RWPE2 (cell line): ENCODE measurements at places on chromosomes 7 and 10.

- no peak for DNase-seq
These were observed 166.9 kb downstream of the SNX10 start for GRCh38 chr7:26458466-26459145.

DNA sequence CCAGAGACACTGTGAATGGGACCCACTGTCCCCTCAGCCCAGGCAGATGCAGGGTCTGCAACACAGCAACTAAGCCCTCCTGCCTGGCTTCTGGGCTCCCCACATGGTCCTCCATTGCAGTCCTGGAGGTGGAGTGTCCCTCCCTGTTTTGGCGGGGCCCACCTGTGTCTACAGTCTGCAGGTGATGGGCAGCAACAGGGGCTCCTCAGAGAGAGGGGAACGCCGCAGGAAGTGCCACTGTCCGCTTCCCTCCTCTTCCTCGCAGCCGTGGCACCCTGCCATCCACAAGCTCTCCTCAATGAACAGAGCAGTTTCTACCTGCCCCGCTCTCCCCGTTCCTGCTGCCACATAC is 9.3 kb downstream of the CAMK2G start:
- no peak for DNase-seq

DNA sequence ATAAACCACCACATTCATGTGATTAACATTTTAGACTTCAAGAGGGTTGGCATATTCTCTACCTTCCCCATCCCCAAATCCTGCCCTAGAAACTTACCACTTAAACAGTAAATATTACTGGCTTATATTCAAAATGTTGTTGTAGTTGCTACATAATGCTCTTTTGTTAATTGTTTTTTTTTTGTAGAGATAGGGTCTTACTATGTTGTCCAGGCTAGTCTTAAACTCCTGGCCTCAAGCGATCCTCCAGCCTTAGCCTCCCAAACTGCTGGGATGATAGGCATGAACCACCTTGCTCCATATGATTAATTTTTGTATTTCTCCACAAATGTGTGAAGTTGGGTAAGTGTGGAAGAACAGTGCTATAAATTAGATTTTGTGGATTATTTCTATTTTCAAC is 6.5 kb downstream of the PDK4 start:
- no peak for DNase-seq

- no peak for DNase-seq
These were observed 138.9 kb downstream of the TNS3 start for GRCh38 chr7:47443049-47443448.

DNA sequence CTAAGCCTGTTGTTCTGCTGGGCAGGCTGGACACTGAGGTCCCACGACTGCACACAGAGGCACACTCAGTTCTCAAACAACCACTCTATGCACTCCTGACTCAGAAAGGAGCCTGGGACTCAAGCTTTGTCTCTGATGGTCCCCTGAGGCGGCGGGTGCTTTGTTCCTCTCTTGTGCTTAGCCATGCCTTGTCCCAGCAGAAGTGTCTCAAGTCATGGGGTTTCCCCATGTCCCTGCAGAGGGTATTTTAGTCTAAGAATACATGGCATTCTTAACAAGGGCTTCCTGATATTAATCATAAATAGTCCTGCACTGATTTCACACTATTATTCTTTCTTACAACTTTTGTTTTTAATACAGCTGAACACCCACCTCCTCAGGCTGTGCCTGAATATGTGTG is 72.5 kb downstream of the CXCL12 start:
- DNase-seq: no peak

DNA sequence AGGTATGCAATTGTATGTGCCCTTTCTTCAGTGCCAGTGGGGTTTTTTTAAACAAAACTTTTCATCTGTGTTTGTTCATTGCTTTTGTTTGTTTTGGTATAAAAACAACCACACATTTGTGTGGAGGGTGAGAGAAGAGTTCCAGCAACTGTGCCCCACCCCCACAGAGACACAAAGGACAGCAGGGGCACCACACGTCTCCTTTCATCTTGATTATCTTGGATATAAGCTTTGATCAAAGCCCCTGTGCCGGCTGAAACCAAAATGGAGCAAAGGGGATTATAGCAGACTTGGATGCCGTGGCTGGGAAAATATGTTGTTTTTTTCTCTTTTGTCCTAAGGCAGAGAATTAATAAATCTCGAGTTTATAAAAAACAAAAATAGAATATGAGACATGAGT is 111.8 kb upstream of the RSU1 start:
- no peak for DNase-seq

DNA sequence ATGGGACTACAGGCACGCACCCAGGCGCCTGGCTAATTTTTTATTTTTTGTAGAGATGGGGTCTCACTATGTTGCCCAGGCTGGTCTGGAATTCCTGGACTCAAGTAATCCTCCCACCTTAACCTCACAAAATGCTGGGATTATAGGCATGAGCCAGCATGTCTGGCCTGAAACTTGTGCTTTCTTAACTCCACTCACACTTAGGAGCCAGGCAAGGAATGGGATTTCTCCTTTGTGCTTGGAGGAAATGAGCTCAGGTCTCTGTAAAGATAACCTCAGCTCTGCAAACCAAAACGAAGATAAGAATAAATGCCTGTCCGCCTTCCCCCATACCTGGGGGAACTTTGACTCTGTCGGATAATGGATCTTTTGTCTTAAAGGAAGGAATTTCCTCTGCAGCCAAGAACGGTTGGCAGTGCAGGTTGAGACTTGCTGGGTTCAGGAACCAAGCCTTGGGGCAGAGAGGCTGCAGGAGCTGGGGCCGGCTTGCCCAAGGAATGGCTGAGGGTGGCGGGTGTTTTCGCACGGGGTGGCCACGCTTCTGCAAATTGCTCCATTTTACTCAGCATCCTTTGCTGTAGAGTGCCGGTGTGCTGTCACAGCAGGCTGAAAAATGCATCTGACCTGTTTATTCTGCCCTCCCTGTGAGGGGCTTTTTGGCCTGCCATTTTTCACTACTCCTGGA is 174.2 kb downstream of the KIAA1217 start:
- peak; percentile 92 for DNase-seq

DNA sequence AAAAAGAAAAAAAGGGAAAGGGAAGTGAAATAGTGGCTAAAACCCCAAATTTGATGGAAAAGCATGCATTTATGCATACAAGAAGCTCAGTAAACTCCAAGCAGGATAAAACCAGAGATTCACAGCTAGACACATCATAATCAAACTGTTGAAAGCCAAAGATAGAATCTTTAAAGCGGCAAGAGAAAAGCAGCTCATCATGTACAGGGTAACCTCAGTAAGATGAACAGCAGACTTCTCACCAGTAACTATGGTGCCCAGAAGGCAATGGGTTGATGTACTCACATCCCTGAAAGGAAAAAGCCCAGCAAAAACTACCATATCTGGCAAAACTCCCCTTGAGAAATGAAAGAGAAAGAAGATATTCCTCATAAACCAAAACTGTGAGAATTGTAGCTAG is 60.4 kb downstream of the TPST1 start:
- DNase-seq: no peak

DNA sequence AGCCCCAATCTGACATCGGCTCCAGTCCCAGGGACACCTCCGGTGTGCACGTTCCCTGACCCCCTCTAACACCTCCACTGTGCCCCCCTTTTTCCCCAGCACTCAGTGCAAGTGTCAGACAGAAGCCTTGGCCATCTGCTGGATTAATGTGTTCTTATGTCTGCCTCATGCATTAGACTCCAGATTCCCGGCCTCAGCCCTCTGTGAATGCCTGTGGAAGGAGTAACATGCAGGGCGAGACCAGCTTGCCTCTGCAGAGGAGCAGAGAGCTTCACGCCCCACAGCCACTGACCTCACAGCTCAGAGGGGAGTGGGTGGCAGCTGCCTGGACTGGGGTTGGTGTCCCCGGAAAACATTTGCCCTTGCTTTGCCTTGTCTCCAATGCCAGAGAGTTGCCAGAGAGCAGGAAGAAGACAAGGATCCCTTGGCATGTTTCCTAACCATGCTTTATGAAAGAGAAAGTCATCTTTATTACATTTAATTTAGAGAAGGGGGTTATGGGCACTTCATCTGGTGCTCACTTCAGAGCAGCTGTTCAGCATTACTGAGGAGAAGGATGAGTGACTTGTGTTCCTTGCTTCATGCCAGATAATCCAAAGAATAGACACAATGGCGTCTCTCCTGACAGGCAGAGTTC is 91.6 kb upstream of the CXCL12 start:
- no peak for DNase-seq

DNA sequence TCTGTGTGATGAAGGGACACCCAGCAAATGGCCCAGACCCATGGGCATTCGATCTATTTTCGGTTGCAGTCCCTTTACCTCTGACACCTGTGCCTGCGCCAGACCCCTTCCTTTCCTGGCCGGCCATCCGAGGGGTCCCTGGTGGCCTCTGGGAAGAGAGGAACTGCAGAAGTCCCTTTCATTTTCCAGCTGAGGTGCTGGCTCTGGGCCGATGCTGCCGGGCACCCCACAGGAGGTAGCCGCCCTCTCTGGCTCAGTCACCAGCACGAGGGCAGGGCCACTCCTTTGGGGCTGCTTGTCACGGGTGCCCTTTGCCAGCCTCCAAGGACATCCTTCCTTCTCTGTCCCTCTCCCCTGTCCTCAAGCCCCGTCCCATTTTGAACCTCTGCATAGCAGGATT is 4.2 kb upstream of the ELN start:
- no peak for DNase-seq

DNA sequence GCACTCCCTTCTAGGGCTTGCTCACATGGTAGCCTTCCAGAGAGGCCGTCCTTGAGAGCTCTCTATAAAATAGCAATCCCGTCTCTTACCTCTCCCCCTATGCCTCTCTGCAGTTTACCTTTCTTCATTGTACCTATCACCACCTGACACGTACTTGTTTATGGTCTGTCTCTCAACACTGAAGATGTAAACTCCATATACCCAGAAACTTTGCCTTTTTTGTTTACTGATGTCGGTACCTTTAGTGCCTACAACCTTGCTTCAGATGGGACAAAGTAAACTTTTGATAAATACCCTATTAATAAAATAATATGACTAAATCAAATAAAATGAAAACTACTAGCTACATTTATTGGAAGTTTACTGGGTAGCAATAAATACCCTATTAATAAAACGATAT is 220.6 kb downstream of the GPAM start:
- DNase-seq: no peak

- DNase-seq: no peak
These were observed 595.7 kb downstream of the CCSER2 start for GRCh38 chr10:84924131-84924530.

DNA sequence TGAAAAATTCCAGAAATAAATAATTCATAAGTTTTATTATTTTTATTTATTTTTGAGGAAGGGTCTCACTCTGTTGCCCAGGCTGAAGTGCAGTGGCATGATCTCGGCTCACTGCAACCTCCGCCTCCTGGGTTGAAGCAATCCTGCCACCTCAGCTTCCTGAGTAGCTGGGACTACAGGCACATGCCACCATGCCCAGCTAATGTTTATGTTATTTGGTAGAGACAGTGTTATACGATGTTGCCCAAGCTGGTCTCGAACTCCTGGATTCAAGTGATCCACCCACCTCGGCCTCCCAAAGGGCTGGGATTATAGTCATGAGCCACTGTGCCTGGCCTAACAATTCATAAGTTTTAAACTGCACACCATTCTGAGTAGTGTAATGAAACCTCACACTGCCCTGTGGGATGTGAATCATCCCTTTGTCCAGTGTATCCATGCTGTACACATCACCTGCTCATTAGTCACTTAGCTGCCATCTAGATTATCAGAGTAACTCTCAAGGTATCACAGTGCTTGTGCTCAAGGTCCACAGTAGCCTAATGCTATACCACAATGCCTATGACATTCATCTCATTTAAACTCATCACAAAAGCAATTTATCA is 17.9 kb downstream of the RTKN2 start:
- peak; percentile 40 for DNase-seq

GRCh38 chr7:80916770-80917741 is 1.8 kb downstream of the SEMA3C start:
- DNase-seq: no peak

DNA sequence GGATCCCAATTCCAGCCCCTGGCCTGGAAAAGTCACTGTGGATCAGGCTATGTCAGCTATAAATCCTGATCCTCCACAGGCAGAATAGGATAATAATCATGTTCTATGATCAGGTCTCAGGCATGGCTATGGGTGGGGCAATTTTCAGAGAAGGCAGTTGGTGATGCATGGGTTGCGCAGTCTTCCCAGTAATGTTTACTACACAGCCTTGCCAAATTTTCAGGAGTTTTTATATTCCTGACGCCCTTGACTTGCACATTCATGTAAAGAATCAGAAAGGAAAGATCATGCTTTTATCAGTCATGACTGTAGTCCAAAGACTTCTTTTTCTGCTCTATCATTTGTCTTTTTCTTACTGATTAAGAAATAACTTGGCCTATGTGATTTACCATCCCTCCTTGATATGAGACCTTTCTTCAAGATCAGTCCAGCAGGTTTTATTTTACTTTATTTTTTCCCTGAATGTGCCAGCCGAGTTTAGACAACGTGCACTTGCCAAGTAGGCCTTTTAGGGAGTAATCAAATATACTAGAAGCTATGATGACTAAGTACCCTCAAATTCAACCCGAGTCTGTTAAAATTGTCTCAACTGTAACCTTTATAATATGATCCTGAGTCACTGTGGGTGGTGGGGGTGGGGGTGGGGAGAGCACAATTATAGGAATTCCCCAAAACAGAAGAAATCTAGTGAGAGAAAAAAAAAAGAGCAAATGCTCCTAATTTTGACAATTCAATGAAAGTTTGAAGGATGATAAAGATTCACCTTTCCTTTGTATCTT is 31.9 kb downstream of the ARL4A start:
- DNase-seq: no peak

- DNase-seq: no peak
These were observed 819 bp upstream of the TRIM4 start for GRCh38 chr7:99920149-99920548.

DNA sequence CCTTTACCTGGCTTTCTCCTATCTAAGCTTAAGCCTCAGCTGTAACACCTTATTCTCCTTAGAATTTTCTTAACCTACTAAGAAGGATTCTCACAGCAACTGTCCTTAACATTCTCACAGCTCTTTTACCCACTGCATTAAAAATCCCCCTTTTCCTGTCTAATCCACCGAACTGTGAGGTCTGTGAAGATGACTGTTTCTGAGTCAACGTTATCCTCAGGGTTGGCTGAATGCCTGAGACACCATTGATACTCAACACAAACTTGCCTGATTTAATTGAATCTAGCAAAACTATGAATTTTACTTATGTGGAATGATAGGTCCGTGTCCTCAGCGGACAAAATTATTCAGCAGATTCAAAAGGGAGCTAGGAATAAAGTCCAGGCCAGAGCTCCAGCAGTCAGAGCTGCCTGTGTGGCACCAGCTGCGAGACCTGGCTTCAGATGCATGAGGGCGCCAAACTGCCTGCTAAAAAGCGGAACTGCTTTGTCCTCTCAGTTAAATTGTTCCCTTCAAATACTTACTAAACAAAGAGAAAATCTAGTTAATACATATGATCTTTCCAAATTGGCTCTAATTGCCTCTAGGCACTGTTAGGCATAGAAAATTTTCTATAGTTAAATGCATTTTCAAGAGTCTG is 33.4 kb upstream of the VWDE start:
- DNase-seq: no peak

DNA sequence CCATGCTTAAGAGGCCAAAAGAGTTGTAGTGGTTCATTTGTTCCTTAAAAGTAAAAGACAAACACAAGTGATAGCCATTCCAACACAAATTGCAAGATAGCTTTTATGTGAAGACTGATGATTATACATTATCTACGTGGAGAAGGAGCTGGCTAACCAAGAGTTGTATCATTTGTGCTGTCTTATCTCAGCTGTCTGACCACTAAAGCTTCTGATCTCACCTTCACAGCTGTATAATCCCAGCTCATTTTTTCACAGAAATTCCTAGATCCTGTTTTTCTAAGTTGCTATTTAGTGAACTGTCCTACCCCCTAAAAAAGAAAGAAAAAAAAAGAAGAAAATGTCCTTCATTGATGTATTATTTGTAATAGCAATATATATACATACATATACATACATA is 9.8 kb downstream of the USP6NL start:
- no peak for DNase-seq

- DNase-seq: no peak
These were observed 497.3 kb downstream of the SORCS3 start for GRCh38 chr10:105138358-105138757.
